ENCODE measurements at places on chromosomes 2 and 18. TPM values are rescaled to one million over a fixed set of nuclear protein-coding genes. Genes with fewer than 3 reads are reported as not detected.

Gene TXNDC2
- 0.87 TPM for total RNA-seq

GRCh38 chr2:66579186-66580126, 144.5 kb downstream of the MEIS1 start:
- H3K27me3 ChIP-seq, result peaks cover 79% of the 10 kb centered on the region
- H3K4me3 ChIP-seq, result no peak overlapping the region
- H3K4me1 ChIP-seq, result peaks cover 17% of the 10 kb centered on the region
- no peak overlapping the region for H3K27ac ChIP-seq

- H3K27me3 ChIP-seq, result peaks cover 60% of the 10 kb centered on the region
- H3K4me1 ChIP-seq, result no peaks in the 10 kb centered on the region
- H3K36me3 ChIP-seq, result no peaks in the 10 kb centered on the region
- DNase-seq, result peak; percentile 6
- no peak overlapping the region for H3K27ac ChIP-seq
Observed at GRCh38 chr18:78873926-78874500, 105.6 kb upstream of the SALL3 start.

- no peak overlapping the region for H3K27ac ChIP-seq
- no peaks in the 10 kb centered on the region for H3K27me3 ChIP-seq
- H3K4me3 ChIP-seq, result no peak overlapping the region
- DNase-seq, result no peak
Observed at GRCh38 chr2:58135861-58136260, 89.3 kb downstream of the VRK2 start.

GRCh38 chr18:23722646-23723045, 33.4 kb downstream of the LAMA3 start:
- peaks cover 40% of the 10 kb centered on the region for H3K4me1 ChIP-seq
- H3K27me3 ChIP-seq, result no peaks in the 10 kb centered on the region
- no peak for DNase-seq
- no peak overlapping the region for H3K4me3 ChIP-seq

GRCh38 chr2:23545811-23546210, 160.8 kb downstream of the KLHL29 start:
- H3K27ac ChIP-seq, result no peak overlapping the region
- no peaks in the 10 kb centered on the region for H3K27me3 ChIP-seq
- no peaks in the 10 kb centered on the region for H3K36me3 ChIP-seq
- H3K4me1 ChIP-seq, result no peaks in the 10 kb centered on the region
- H3K4me3 ChIP-seq, result no peak overlapping the region

Gene LYG2
- not detected for total RNA-seq

GRCh38 chr2:57373530-57373929, 673.1 kb upstream of the VRK2 start:
- peaks cover 11% of the 10 kb centered on the region for H3K4me1 ChIP-seq
- no peak overlapping the region for H3K4me3 ChIP-seq
- no peaks in the 10 kb centered on the region for H3K36me3 ChIP-seq
- H3K27me3 ChIP-seq, result no peaks in the 10 kb centered on the region
- peak overlapping the region; percentile 44 for H3K27ac ChIP-seq

- H3K4me1 ChIP-seq, result no peaks in the 10 kb centered on the region
- DNase-seq, result no peak
- no peak overlapping the region for H3K27ac ChIP-seq
- H3K27me3 ChIP-seq, result no peaks in the 10 kb centered on the region
- H3K4me3 ChIP-seq, result no peak overlapping the region
Observed at GRCh38 chr18:29540548-29540947, 1363.6 kb upstream of the CDH2 start.

DNA sequence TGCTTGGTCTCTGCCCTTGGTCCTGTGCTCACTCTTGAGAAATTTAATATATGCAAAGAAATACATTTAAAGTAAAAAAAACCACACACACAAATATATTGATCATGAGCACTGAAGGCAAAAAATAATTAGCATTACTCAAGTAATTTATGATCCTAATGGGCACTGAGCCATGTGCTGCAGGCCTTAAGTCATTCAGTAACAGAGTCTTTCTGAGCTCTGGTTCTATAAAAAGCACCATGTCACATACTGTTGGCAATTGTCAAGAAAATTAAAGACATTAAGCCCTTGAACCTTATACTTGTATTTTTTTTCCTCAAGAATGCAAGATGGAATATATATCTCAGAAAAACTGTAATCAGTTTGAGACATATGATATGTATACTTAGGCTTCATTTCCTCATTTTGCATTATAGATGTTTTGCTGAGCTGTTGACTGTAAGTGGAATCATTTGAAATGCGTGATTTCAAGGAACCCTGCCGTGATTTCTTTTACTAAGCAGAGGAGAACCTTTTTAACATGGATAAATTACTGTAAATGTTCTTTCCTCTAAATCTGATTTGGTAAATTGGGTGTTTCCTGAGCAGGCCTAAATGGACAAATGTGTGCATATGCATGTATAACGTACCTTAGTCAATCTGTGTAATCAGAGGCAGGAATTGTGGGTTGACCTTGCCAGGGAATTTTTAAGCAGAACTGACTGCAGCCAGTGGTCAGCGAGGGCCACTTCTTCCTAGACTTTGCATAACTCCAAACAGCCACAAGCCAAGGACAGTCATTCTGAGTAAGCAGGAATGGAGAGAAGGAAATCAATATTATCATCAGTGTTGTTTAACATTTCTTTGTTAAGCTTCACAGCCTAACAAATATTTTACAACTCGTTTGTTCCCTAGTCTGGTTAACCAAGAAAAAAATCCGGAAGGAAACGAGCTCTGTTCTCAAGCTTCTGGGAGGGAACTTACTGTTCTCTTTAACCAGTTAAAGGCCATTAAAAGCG, 191.5 kb upstream of the ATP5MC3 start:
- peak; percentile 80 for DNase-seq
- peaks cover 23% of the 10 kb centered on the region for H3K4me1 ChIP-seq
- H3K36me3 ChIP-seq, result no peaks in the 10 kb centered on the region
